ENCODE measurements at places on chromosomes 1 and 21.

DNA sequence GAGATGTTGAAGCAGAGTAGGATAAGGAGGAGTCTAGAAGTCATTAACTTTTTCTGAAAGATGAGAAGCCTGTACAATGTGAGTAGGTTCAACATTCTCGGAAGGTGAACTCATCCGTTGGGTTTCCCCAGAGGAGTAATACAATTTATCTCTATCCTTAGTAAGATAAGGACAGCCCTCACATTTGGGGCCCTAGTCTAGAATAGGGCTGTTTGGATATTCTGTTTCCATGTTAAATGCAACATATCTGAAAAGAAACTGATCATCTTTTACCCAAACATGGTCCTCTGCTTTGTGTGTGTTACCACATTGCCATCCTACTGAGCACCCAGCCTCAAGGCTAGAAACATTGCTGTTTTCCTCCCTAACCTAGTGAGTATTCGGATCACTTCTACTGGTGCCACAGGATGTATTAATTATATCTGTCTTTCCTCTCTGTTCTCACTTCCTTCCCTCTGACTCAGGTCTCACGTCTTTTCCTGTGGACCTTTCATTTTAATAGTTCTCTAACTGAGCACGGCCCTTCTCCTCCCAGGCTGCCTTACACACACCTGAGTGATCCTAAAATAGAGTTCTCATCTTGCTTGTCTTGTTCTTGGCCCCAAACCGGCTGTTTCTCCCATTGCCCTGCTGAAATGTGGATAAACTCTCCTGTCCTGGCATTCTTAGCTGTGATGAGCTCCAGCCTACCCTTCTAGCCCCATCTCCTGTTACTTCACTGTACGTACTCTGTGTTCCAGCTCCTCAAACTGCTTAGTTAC, 91.7 kb downstream of the CDC14A start:
- DNase-seq, result no peak

- DNase-seq, result no peak
Observed at GRCh38 chr1:15014516-15014915, 139.0 kb upstream of the TMEM51 start.

DNA sequence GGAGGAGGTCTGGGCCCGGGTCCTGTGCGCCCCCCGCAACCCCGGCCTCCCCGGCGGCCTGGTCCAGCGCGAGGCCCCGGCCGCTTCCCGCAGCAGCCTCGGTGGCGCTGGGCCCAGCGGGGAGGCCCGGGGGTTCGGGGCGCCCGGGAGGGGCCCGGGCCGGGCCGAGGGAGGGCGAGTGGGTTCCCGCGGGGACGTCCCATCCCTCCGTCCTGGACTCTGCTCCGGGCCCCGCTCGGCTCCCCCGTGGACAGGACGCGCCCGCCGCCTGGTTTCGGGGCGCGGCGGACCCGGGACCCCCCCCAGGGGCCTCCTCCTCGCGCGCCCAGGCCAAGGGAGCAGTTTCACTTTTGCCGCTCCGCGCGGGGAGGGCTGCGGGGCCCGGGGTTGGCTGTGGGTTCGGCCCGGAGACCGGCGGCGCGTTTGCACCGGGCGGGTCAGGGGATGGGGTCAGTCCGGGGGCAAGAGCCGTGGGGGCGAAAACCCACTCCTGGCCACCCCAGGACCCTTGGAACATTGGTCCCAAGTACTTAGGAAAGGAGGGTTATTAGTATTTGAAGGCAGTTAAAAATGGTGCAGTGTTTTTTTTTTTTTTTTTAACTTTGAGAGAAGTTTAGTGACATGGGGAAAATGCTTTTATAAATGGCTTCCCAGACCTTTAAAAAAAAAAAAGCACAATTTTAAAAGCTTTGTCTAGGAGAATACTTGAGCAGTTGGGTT, 677 bp downstream of the AGPAT3 start:
- DNase-seq, result peak; percentile 72

DNA sequence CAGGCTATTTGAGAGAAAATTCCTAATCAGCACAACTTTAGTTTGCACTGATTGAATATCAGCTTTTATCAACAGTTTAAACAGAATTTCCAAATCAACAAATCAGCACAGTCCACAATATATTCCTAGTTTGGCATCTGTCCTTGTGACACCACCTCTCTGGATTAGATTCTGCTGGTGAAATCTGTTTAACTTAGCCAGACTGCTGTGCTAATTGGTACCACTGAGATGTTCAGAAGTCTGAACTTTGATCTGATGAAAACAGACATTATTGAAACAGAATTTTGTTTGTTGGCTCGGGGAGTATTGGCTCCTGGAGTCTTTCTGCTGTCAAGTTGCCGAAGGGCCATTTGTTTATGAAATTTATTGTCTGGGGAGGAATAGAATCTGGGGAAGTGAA, 17.0 kb upstream of the NGF start:
- no peak for DNase-seq

GRCh38 chr1:169044296-169044695, 62.2 kb upstream of the ATP1B1 start:
- peak; percentile 65 for DNase-seq

DNA sequence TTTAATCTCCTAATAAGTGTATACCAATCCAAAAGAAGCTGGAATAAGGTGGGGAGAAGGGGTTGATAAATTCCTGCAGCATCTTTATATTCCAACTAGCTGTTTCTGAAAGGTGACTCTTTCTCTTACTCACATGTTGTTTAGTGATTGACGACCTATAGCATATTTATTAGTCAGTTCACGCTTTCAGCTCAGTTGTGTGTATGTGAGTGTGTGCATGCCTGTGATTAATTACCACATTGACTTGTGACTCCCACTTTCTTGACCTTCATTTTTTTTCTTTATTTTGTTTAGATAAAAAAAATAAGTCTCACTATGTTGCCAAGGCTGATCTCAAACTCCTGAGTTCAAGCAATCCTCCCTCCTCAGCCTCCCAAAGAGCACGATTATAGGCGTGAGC, 44.4 kb downstream of the ATP2B4 start:
- no peak for DNase-seq

- DNase-seq, result no peak
Observed at GRCh38 chr1:7196036-7196911, 411.0 kb downstream of the CAMTA1 start.

DNA sequence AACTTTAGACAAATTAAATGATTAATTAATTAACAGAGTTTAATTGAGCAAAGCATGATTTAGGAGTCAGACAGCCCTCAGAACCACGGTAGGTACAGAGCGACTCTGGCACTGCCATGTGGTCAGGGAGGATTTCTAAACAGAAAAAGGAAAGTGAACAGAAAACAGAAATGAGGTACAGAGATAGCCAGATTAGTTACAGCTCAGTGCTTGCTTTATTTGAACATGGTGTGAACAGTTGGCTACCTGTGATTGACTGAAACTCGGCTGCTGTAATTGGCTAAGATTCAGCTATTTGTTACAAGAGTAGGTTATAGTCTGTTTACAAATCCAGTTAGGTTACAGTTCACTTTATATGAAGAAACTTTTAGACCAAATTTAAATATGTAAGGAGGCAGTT, 163.0 kb upstream of the TNR start:
- DNase-seq, result no peak

DNA sequence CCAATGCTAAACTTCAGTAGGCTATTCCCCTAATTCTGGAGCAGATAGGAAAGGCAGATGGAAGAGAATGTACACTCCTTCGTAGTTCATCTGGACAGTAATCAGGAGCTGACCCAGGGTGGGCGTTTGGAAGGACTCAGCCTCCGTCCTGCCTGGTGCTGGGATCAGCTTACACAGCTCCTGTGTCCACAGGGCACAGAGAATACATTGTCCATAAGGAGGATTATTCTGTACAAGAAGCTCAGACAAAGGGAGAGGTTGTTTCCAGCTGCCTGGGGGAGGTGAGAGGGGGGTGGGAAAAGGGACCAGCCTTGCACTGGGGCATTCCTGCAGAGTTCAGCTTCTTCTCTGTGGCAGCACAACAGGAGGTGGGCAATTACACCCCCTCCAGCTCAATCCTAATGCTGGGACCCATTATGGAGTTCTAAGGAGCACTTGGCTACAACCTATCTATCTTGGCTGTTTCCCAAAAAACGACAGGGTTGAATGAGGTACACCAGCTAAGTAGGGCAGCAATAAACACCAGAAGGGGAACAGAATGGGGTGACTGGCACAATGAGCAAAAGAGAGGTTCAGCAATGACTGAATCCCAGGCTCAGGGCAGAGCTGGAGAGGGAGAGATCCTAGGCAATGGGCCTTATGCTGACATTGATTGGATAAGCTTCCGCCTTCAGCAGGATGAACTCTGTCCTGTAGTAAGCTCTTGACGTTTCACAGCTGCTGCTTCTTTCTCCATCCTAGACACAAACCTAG, 7.4 kb downstream of the MED8 start:
- no peak for DNase-seq

GRCh38 chr1:230749635-230750034, 2.4 kb downstream of the CAPN9 start:
- no peak for DNase-seq

DNA sequence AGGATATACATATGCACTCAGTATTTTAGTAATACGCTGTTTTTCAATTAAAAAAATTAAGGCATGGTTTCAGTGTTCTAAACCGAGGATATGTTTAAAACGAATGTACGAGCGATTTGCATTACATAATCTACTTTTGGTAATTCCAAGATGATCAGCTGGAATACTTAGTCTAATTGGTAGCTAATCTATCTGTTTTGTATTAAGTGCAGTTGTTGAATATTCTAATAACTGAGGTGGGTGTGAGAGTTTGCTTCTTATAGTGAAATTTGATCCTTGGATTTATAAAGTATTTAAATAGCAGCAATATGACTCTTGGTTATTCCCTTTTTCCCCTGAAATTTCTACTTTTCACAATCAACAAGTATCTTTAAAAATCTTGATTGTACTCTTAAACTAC, 1.3 kb downstream of the RNF2 start:
- DNase-seq, result no peak

Data from suppressor macrophage treated with lipopolysaccharide for 4 hours (primary cell).